ENCODE measurements at places on chromosomes 1 and 21.

DNA sequence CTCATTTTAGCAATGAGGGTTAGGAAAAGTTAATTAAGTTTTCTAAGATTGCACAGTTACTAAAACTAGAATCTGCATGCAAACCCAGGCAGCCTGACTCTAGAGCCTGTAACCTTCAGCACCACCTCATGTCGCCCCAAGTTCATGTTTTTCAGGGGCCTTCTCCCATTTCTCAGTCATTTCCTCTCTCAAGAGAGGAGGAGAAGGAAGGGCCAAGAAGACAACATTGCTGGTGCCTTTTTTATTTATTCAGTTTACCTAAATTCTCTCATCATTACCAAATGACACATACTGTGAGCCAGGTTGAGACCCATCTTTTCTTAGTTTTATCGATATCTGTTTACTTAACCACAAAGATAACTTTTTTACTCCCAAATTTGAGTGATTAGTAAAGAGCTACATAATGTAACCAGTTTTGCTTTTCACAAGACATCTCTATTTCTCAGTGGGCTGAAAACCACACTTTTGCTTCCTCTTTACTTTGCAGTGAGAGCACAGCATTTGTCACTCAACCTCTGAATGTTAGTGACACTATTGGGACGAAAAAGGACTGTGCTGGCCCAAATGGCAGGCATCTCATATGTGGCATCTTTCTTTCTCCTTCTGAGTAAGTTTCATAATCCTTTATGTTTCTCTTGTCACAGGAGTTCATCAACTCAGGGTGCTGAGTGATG, at the start of gene CD101:
Gene CD101, plus strand, starts transcription at position 507 of the 674 bp plus-strand sequence. Its CDS starts 58 bp downstream, at position 565.
- no peak for DNase-seq

DNA sequence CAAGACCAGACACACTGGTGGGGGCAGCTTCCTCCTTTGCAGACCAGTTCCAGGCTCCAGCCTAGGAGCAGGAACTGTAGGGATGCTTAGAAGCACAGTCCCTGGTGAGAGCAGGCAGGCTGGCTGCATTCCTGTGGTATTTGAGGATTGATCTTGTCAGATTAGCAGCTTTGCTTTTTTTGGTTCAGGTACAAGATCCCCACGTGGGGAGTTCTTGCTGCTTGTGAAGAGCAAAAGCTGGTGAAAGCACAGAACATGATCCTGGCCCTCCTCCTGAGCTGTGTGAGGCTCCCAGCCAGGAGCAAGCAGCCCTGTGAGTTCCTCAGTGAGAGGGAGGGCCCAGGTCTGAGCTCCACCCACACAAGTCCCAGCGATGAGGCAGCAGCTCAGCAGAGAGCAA, 75.3 kb upstream of the ARTN start:
- no peak for DNase-seq

- DNase-seq = no peak
Observed at GRCh38 chr1:195195423-195196057, 1412.7 kb downstream of the KCNT2 start.

DNA sequence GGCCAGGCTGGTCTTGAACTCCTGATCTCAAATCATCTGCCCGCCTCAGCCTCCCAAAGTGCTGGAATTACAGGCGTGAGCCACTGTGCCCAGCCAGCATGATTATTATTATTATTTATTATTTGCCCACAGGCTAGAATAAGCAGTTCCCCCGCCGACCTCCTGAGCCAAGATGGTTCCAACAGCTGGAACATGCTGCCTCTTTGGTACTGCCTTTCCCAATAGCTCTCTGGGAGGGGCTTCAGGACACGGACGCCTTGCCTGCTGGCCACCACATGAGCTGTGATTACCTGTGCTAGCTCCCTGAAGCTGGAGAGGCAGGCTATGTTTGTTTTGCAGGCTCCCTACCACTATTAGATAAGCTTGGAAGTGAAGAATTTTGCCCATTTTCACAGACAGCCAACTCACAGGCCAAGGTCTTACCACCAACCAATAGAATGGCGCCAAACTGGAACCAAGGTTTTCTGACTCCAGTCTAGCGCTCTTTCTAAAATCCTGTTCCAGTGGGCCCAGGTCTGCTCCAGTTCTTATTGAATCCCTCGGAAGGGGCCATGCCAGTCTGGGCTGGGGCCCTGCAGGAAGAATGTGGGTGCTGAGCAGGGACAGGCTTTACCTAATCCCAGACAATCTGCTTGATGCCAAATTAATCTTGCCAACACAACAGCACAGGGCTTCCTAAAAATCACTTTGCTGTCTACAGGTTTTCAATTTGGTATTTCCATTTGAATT, 2.1 kb upstream of the GPR61 start:
- no peak for DNase-seq

DNA sequence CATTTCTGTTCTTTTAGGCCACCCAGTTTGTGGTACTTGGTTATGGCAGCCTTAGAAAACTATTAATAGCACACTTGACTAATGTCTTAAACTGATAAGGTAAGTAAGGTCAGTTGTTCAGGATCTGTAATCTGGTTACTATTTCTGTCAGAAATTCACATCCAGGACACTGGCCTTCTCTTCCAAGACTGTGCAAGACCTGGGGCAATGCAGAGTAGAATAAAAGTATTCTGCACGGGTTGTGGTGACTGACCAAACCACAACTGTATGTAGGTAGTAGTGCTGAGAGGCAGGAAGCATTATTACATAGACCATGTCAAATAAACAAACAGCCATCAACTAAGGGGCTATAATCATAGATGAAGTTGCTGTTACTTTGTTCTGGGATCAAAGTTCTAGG, 46.7 kb downstream of the WARS2 start:
- DNase-seq = no peak

GRCh38 chr1:6454856-6455751, 10.9 kb downstream of the TNFRSF25 start:
- DNase-seq = no peak

DNA sequence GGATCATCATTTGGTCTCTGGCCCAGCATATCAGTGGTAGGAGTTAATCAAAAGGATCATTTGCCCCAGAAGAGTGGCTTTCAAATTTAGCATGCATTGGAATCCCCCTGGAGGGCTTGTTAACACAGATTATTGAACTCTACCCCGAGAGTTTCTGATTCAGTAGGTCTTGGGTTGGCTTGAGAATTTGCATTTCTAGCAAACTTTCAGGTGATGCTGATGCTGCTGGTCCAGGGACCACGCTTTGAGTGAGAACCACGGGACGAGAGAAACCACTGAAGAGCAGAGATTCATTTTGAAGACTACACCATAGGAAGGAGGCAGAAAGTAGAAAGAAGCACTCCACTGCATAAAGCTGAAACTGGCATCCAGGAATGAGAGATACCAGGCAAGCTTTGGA, 81.3 kb upstream of the DUSP10 start:
- DNase-seq = no peak

GRCh38 chr1:3604468-3604974, 6.8 kb downstream of the MEGF6 start:
- no peak for DNase-seq

DNA sequence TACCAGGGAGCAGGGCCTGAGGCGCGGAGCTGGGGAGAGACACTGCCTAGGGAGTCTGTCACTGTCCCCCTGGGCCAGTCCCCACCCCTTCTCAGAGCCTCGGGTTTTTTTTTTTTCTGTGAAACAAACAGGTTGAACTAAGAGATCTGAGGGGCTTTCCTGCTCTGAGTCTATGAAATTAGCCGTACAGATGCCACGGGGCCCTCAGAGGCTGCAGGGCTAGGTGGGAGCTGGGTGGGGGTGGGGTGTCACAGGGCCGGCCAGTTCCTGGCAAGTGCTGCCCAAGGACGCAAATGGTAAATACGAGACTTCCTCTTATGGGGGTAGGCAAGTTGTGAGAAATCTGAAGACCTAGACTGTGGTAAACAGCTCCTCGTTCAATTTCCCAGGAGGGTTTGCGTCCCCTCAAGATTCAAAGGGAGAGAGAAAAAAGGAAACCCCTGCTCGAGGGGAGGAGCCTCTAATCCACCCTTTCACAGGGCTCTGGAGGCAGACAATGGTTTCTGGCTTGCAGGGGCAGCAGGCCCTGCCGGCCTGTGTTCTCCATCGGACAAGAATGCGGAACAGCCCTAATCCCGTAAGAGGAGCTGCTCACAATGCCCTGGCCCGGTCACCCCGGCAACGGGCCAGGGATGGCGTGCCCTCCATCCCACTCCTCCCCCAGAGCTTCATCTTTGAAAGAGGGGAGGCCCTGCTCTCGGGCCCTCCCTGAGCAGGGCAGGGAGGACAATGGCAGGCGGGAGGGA, 7.8 kb downstream of the NUAK2 start:
- no peak for DNase-seq

- DNase-seq = no peak
Observed at GRCh38 chr1:32241001-32241763, 5.8 kb upstream of the FAM167B start.

DNA sequence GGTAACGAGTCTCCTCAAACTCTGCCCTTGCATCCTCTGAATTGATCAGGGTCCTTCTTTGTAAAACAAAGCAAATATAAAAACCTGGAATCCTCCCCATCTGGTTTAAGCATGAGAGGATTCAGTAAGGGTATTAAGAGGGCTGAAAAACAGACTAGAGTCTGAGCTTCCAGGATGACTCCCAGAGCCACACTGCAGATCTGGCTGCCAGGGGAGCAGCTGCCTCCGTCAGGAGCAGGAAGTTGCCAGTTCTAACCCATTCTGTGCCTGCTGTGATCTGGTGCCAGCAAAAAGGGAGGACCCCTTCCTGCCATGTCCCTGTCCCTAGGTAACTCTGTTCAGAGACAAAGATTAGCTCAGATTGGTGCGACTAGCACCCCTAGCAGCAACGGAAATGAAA, 27.5 kb downstream of the SERTAD4 start:
- no peak for DNase-seq

DNA sequence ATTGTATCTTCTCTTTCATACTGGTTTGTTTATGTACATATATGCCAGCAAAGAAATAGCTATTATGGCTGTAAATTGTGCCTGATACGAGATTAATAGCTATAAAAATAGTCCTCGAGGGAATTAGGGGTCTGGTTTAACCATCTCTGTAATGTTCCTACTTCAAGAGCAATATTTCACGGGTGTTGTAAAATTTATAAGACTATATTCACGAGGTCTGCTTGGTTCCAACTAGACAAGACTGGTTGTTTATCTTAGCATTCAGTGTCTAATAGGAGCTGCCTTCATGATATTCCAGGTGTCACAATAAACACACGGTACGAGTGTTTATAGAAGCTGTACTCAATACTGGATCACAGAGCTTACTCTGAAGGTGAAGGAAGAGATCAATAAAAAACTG, 389.9 kb downstream of the SIPA1L2 start:
- no peak for DNase-seq

DNA sequence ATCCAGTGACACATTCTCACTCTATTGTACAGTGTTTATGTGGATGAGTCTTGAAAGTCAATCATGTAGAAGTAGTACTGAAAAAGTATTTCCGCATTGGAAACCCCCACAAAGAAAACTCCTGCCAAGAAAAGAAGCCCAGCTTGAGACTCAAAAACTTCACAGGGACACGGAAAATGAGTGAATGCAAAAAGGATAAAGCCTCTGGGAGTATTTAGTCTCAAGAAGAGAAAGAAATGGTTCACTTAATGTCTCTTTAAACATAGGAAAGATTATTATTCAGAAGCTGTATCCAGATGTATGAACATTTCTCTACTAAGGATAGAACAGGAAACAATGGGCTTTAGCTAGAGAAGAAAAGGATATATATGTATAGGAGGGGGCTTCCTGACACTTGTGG, 304.5 kb downstream of the BARHL2 start:
- no peak for DNase-seq

- DNase-seq = no peak
Observed at GRCh38 chr1:2110191-2110737, 60.1 kb downstream of the PRKCZ start.

All from stimulated activated CD8-positive, alpha-beta memory T cell treated with anti-CD3 and anti-CD28 coated beads, Interleukin-2, amount 100 ng/mL, for 1 hour (primary cell).